ENCODE measurements at places on chromosomes 5 and 9. TPM values are rescaled to one million over a fixed set of nuclear protein-coding genes. Genes with fewer than 3 reads are reported as not detected.

GADD45G gene
- 5.2 TPM for total RNA-seq

F2RL2 gene
- not detected for total RNA-seq

ANKRD20A1 gene
- not detected for total RNA-seq

CDK9 gene
- 110 TPM for total RNA-seq

FTMT gene
- not detected for total RNA-seq

SLC1A1 gene
- total RNA-seq = not detected

HRCT1 gene
- not detected for total RNA-seq

CAVIN4 gene
- 0.12 TPM for total RNA-seq

ADCY2 gene
- not detected for total RNA-seq

NXNL2 gene
- not detected for total RNA-seq

CMYA5 gene
- 0.20 TPM for total RNA-seq

HACD4 gene
- total RNA-seq = 15.0 TPM

SLC34A1 gene
- total RNA-seq = 0.12 TPM

SAPCD2 gene
- 40.6 TPM for total RNA-seq

CD14 gene
- 0.37 TPM for total RNA-seq

PDE8B gene
- not detected for total RNA-seq

SLC25A2 gene
- 0.52 TPM for total RNA-seq

C5orf46 gene
- not detected for total RNA-seq

FGFR4 gene
- total RNA-seq = 0.64 TPM

WDR38 gene
- not detected for total RNA-seq

RNF183 gene
- not detected for total RNA-seq

HDHD3 gene
- 20.2 TPM for total RNA-seq

SLC6A18 gene
- total RNA-seq = not detected

ROPN1L gene
- total RNA-seq = 3.1 TPM

CLIC3 gene
- total RNA-seq = 2.6 TPM

REEP2 gene
- total RNA-seq = 0.77 TPM

OR1K1 gene
- total RNA-seq = not detected

ANKRD34B gene
- total RNA-seq = not detected

PCDHB16 gene
- total RNA-seq = not detected

MOB3B gene
- total RNA-seq = 0.71 TPM

FABP6 gene
- not detected for total RNA-seq

DNM1 gene
- total RNA-seq = 1.0 TPM

SPINK4 gene
- total RNA-seq = not detected

C5orf34 gene
- total RNA-seq = 11.0 TPM

BSPRY gene
- 2.0 TPM for total RNA-seq

NUP188 gene
- total RNA-seq = 87.7 TPM

P4HA2 gene
- 2.3 TPM for total RNA-seq

CTSL gene
- total RNA-seq = 10.2 TPM

DIPK1B gene
- not detected for total RNA-seq

FAM151B gene
- 0.15 TPM for total RNA-seq

BAAT gene
- not detected for total RNA-seq
